ENCODE measurements at places on chromosomes 6 and 20.

DNA sequence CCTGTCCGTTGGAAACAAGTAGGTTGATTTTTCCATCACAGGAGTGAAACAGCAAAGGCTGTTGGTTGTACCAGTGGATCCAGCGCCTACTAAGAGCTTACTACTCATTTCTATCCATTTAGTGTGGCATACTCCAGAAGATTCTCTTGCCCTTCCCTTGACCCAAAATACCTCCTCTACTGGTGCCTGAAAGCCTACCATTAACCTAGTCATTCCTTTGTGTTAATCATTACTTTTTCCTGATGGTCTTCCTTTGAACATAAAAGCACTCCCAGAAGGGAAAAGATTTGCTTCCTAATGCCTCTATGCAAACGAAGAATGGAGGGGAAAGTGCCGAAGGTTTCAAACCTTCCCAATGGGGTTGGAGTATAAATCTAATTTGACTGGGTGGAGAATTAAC lies 123.3 kb downstream of the QRSL1 start:
- no peak for DNase-seq

DNA sequence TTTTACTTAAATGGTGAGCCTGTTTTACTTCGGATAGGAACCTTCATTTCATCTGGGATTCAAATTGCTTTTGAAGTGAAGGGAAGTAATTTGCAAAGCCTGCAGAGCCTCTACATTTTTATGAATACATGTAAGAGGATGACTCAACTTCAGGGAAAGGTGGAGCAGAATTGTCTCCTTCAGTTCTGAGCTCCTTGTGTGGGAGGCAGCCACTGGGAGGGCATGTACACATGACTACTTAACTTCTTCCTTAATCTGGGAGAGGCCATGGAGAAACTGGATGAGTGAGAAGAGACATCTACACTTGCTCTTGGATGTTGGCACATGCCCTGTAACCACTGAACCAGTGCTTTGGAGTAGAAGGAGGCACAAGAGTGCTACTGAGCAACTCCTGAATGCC lies 145.1 kb upstream of the NRSN1 start:
- DNase-seq = no peak

- DNase-seq = no peak
Observed at GRCh38 chr6:159935633-159936032, 33.2 kb upstream of the IGF2R start.

DNA sequence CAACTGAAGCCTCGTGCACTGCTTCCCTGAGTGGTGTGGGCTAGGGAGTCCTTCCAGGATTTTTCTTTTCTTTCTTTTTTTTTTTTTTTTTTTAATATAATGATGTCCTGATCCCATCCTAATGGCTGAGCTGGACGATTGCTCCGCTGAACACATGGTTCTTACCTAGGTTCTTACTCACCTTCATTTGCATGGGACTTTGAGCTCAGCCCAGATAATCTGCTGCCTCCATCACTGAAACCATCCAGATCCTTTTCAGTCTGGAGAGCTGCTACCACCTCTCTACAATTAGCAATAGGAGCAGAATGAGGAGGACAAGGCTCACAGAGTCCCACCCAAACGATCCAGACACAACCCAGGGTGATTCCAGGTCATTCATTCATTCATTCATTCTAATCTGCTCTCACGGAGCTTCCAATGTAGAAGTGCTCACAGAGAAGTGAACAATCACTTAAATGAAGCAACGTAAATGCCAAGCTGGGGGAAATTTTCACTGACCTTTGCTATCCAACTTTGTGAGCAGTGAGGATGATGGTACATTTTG lies 246.3 kb upstream of the RREB1 start:
- no peak for DNase-seq

DNA sequence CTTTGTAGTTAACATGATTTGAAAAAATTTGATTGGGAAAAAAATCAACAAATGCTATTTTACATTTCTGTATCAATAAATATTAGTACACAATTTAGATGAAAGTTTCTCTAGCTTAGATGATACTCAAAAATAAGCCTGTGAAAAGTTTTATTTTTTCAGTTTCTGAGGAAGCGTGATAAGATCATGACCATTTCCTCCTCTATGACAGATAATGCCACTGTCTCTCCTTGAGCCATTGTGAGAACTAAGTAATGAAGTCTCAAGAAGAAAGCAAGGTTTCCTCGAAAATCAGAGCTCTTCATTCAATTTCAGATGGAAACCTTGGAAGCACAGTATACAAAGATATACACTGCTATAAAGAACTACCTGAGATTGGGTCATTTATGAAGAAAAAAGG lies 395.0 kb downstream of the HDGFL1 start:
- no peak for DNase-seq

DNA sequence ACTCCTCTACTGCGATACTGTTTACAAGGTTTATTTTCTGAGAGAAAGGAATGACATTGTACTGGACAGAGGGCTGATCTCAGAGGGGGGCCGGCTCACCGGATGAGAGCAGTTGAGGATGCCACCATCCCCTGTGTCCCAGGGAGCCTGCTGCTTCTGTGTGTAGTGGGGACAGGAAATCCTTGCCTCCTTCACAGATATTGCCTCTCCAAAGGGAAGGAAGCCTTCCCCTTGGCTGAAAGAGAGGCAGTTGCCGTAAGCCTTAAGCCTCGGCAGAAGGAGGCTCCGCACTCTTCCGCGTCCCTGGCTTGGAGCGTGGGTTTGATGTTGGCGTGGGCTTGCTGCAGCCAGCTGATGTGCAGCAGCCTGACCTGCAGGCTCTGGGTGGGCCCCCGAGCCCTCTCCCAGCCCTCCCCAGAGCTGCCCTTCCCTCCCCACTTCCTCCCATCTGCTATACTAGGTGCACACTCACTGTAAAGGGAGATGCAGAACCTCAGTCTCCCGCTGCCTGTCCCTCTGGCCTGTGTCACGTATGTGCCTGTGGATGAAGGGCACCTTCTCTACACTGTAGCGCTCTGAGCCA lies 45.7 kb upstream of the RPS6KA2 start:
- DNase-seq = no peak

GRCh38 chr6:111551521-111552231 lies 54.0 kb downstream of the TRAF3IP2 start:
- no peak for DNase-seq

- no peak for DNase-seq
Observed at GRCh38 chr20:50115041-50115512, 2.1 kb upstream of the UBE2V1 start.

Measured in cortex of kidney (tissue), 1 donor.